Cardiac muscle cell (in vitro differentiated cells and primary cell): ENCODE measurements at places on chromosomes 1 and 21.

GRCh38 chr1:151062741-151063371, 2.7 kb downstream of the MLLT11 start:
- no peaks in the 10 kb centered on the region for H3K36me3 ChIP-seq
- H3K27ac ChIP-seq = no peak overlapping the region
- no peak overlapping the region for H3K4me3 ChIP-seq

GRCh38 chr1:196535727-196536126, 72.5 kb downstream of the KCNT2 start:
- no peak overlapping the region for H3K27ac ChIP-seq
- H3K4me3 ChIP-seq = no peak overlapping the region
- H3K4me1 ChIP-seq = no peaks in the 10 kb centered on the region
- no peak for DNase-seq
- no peaks in the 10 kb centered on the region for H3K27me3 ChIP-seq

- H3K27ac ChIP-seq = no peak overlapping the region
- DNase-seq = no peak
- H3K4me1 ChIP-seq = no peaks in the 10 kb centered on the region
- no peaks in the 10 kb centered on the region for H3K36me3 ChIP-seq
- no peaks in the 10 kb centered on the region for H3K27me3 ChIP-seq
- no peak overlapping the region for H3K4me3 ChIP-seq
These were observed 15.4 kb downstream of the ZP4 start for GRCh38 chr1:237875291-237875690.

GRCh38 chr21:44757731-44758130, 43.9 kb downstream of the UBE2G2 start:
- no peak overlapping the region for H3K27ac ChIP-seq
- no peaks in the 10 kb centered on the region for H3K36me3 ChIP-seq
- H3K4me3 ChIP-seq = no peak overlapping the region
- no peak for DNase-seq

DNA sequence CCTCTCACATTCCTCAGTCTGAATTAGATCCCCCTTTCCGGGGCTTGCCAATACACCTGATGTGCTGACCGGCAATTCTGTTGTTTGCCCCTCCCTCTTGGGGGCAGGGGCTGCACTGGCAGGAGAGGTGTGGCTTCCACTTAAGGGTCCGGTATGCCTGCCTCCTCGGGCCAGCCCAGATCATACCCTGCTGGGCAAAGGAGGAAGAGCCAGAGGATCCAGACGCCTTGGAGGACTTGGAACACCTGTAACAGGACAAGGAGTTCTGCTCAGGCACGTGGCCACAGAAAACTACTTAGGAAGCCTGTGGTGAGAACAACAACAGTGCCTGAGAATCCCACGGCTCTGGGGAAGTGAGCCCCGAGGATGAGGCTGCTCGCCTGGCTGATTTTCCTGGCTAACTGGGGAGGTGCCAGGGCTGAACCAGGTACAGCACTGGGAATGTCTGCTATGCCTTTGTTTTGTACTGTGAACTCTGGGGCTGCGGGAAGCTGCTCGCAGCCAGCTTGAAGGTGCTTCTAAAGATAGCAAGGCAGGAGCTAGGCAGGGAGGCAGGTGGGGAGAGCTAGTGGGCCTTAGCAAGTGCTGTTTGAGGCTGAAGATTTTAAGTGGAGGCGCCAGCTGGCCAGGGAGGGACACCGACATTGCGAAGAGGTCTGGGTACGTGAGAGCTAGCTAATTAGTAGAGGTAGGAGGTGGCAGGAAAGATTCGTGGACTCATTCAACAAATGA, at the start of gene SMPDL3B:
Gene SMPDL3B (plus strand): TSS at position 183 of the 732 bp plus-strand sequence. CDS start 184 bp downstream, at position 367.
- peak within 1 kb of the TSS; percentile 21 for H3K4me3 ChIP-seq
- no peaks in the 10 kb centered on the region for H3K4me1 ChIP-seq
- H3K36me3 ChIP-seq = no peaks in the 10 kb centered on the region
- no peak within 1 kb of the TSS for H3K27ac ChIP-seq
- DNase-seq = peak; percentile 67
- no peaks in the 10 kb centered on the region for H3K27me3 ChIP-seq

DNA sequence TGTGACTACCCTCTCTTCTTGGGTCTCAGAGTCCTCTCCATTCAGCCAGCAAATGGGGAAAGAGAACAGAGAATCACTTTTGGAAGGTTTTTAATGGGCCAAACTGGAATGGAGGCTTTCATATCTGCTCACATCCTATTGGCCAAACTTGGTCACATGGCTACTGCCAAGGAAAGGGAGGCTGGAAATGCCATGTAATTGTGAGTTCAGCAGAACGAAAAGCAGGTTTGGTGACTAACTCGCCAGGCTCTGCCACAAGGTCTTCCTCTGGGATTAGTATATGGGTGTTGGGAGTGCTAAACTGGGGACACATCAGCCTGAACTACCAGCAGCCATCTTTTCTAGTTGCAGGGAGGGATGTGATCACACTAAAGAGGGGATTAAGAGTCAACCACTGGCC, 19.2 kb downstream of the RD3 start:
- H3K27ac ChIP-seq = no peak overlapping the region
- H3K4me3 ChIP-seq = no peak overlapping the region
- DNase-seq = no peak
- no peaks in the 10 kb centered on the region for H3K36me3 ChIP-seq
- no peaks in the 10 kb centered on the region for H3K4me1 ChIP-seq

- H3K36me3 ChIP-seq = no peaks in the 10 kb centered on the region
- peak overlapping the region; percentile 66 for H3K27ac ChIP-seq
- peaks cover 26% of the 10 kb centered on the region for H3K4me1 ChIP-seq
- peak; percentile 79 for DNase-seq
- H3K4me3 ChIP-seq = peak overlapping the region; percentile 67
These were observed 1.4 kb downstream of the APP start for GRCh38 chr21:26169061-26169610.

DNA sequence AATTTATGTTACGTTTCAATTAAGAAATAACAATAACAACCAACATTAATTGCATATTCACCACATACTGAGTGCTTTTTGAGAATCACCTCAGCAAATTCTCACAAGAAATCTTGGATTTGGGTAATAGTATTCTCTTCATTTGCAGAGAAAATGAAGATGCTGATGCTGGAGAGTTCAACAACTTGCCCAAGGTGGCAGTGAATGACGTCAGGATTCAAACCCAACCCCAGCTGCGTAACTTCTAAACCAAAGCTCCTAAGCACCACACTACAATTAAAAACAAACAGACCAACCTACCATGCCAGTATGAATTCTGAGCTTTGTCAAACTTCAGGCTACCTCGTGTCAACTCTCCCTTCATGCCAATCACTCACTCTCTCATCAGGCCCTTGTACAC, 46.7 kb upstream of the GJB5 start:
- peaks cover 10% of the 10 kb centered on the region for H3K27me3 ChIP-seq
- no peak for DNase-seq
- H3K27ac ChIP-seq = no peak overlapping the region
- H3K4me1 ChIP-seq = no peaks in the 10 kb centered on the region
- H3K36me3 ChIP-seq = no peaks in the 10 kb centered on the region

- H3K27me3 ChIP-seq = no peaks in the 10 kb centered on the region
- no peak overlapping the region for H3K4me3 ChIP-seq
- no peaks in the 10 kb centered on the region for H3K36me3 ChIP-seq
- no peaks in the 10 kb centered on the region for H3K4me1 ChIP-seq
- DNase-seq = no peak
These were observed 59.3 kb downstream of the IGSF21 start for GRCh38 chr1:18166929-18167328.

DNA sequence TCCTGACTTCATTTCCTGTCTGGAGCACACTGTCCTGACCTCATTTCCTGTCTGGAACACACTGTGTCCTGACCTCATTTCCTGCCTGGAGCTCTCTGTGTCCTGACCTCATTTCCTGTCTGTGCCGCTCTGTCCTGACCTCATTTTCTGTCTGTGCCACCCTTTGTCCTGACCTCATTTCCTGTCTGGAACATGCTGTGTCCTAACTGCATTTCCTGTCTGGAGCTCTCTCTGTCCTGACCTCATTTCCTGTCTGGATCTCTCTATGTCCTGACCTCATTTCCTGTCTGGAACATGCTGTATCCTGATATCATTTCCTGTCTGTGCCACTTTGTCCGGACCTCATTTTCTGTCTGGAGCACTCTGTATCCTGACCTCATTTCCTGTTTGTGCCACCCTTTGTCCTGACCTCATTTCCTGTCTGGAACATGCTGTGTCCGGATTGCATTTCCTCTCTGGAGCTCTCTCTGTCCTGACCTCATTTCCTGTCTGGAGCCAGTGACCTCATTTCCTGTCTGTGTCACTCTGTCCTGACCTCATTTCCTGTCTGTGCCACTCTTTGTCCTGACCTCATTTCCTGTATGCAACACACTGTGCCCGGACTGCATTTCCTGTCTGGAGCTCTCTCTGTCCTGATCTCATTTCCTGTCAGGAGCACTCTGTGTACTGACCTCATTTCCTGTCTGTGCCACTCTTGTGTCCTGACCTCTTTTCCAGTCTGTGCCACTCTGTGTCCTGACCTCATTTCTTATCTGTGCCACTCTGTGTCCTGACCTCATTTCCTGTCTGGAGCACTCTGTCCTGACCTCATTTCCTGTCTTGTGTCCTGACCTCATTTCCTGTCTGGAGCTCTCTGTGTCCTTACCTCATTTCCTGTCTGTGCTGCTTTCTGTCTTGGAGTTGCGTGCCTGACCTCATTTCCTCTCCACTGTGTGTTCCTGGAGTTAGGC, 27.6 kb downstream of the SKI start:
- H3K4me1 ChIP-seq = no peaks in the 10 kb centered on the region
- peak; percentile 78 for DNase-seq
- H3K4me3 ChIP-seq = no peak overlapping the region
- no peak overlapping the region for H3K27ac ChIP-seq
- no peaks in the 10 kb centered on the region for H3K36me3 ChIP-seq

DNA sequence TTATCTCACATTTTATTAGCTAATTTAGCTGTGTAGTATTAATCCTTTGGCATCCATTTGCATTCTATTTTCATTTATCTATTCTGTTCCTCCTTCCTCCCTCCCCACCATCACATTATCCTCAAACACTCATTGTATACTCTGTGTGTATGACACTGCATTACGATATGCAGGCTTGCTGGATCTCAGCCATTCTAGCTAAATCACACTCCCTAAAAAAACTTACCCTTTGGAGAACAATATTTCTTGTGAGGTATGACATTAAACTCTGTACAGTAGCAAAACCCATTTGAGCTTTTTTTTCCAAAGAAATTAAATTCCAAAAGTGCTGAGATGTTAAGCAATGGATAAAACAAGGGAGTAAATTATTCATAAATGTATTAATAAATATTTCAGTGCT, 11.4 kb upstream of the RAB3GAP2 start:
- no peaks in the 10 kb centered on the region for H3K36me3 ChIP-seq
- H3K4me1 ChIP-seq = no peaks in the 10 kb centered on the region
- no peak for DNase-seq
- H3K27ac ChIP-seq = no peak overlapping the region
- H3K27me3 ChIP-seq = no peaks in the 10 kb centered on the region

DNA sequence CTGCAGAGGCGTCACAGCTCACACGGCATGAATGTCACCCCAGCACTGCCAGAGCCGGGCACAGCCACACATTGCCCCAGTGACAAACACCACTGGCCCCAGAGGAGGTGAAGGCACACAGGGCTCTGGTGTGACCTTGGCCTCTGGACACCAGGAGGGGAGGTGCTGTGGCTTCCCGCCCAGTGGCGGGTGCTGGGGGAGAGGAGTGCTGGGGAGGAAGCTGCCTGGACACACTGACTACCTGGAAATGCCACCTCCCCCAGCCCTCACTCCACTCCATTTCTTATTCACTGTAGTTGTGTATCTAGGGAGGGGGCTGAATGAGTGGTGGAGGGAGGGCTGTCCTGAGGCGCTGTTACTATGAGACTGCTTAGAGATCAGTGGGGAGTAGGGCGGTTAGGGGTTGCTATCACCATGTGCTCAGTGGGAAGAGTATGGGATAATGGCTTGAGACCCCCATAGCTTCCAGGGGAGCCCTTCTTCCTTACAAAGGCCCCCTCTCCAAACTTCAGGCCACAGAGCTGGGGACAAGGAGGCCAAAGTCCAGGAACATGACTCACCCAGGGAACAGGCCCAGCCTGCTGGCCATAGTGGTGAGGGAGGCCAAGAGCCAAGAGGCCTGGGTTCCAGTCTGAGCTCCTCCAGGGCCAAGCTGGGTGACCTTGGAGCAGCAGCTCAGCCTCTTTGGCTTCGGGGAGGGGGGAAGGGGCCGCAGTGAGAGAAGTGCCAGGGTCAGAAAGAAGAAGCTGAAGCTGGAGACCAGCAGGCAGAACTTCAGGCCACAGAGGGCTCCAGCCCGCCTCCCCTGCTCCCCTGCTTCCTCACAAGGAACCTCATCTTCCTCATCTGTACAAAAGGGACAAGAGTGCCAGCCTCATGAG, 40.1 kb downstream of the AHDC1 start:
- H3K27me3 ChIP-seq = no peaks in the 10 kb centered on the region
- H3K27ac ChIP-seq = peak overlapping the region; percentile 88
- H3K36me3 ChIP-seq = no peaks in the 10 kb centered on the region

GRCh38 chr1:110481968-110482623, 31.1 kb downstream of the PROK1 start:
- DNase-seq = peak; percentile 38
- no peak overlapping the region for H3K27ac ChIP-seq

DNA sequence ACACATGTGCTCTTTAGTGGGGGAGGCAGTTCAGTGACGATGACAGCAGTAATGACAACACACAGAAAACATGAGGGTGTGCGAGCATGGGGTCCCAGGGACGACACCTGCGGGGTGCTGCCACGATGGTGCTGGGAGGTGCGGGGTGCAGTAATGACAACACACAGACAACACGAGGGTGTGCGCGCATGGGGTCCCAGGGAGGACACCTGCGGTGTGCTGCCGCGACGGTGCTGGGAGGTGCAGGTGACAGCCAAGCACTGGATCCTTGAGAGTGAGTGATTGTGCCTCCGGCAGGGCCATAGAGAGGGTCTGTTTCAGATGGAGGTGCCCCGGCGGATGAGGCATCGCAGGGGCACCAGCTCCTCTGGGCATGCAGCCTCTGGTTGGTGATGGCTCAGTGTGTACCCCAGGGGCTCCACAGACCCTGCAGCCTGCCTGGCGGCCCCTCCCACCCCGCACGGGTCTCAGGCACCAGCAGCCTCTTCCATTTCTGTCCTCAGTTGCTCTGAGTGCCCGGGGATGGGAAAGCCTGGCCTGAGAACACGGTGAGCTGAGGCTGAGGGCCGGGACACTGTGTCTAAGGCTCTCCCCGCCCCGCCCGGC, 191.7 kb upstream of the ARHGEF16 start:
- H3K27me3 ChIP-seq = no peaks in the 10 kb centered on the region
- no peak overlapping the region for H3K27ac ChIP-seq
- H3K4me3 ChIP-seq = no peak overlapping the region
- H3K36me3 ChIP-seq = no peaks in the 10 kb centered on the region

DNA sequence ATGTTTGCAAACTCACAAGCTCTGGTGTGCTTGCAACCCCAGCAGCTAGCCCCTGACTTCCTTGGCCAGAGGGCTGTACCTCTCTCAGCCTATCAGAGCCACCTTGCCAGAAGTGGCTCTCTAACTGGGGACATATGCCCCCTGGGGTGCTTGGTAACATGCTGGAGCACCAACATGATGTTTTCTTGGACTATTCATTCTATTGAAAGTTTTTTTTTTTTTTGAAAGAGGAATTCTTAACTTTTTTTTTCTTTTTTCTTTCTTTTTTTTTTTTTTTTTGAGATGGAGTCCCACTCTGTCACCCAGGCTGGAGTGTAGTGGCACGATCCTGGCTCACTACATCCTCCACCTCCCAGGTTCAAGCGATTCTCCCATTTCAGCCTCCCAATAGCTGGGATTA, 14.7 kb upstream of the CAPN8 start:
- H3K4me3 ChIP-seq = no peak overlapping the region
- H3K4me1 ChIP-seq = no peaks in the 10 kb centered on the region
- H3K27ac ChIP-seq = no peak overlapping the region
- no peaks in the 10 kb centered on the region for H3K36me3 ChIP-seq

- H3K36me3 ChIP-seq = no peaks in the 10 kb centered on the region
- H3K27me3 ChIP-seq = no peaks in the 10 kb centered on the region
- DNase-seq = no peak
- no peaks in the 10 kb centered on the region for H3K4me1 ChIP-seq
- no peak overlapping the region for H3K4me3 ChIP-seq
These were observed 23.1 kb upstream of the HFM1 start for GRCh38 chr1:91427741-91428140.
